ENCODE measurements at places on chromosomes 1 and 21. TPM values are rescaled to one million over a fixed set of nuclear protein-coding genes. Genes with fewer than 3 reads are reported as not detected.

DNA sequence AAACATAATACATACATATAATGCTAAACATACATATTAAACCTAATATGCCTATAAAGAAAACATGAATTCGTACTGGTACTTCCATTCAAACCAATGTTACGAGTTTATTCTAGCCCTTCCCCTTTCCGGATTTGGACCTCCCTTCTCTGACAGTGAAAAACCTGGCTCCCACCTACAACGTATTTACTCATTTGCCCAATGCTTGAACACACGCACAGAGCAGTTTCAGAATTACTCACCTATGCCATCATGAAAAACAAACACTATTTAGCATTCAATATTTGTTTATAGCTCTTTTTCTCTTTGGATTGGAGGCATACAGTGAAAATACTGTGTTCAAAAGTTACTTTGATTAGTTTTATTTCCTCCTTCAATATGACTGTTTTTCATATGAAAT lies 204.4 kb downstream of the LMX1A start:
- no peak for DNase-seq

GRCh38 chr1:2247760-2248126 lies 19.6 kb downstream of the SKI start:
- DNase-seq = no peak

GRCh38 chr1:178529364-178530036 lies 16.6 kb downstream of the TEX35 start:
- no peak for DNase-seq

DNA sequence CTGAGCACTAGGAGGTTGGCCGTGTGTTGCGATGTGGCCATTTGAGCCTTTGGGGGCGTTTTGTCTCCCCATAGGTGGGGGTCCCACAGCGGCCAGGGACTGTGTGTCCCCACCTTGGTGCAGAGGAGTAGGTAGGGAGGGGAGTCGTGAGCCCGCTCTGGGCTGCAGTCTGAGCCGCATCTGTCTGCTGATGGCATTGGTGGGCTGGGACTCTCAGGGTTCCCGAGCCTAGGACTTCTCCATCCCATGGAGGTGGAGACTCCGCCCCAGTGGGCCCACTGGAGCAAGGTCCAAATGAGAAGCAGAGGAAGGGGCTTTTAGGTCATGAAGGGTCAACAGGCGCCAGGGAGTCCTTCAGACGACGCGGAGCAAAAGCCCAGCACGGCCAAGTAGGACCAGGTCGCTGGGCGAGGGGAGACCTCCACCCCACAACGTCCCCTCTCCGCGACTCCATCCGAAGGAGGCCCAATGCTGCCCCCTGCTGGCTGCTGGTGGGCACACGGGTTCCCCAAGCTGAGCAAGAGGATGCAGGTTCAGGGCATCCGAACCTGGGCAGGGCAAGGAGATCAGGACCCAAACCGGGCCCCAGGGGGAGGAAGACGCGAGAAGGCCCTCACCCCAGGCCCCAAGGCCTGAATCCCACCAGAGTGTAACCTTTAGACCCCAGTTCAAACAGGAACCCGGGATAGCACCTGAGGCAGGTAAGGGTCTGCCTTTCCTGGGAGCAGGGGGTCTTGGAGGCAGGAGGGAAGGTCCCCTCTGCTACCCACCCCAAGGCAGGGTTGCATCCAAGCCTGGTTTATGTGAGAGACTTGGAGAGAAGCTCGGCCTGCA lies 14.9 kb downstream of the TTC34 start:
- peak; percentile 78 for DNase-seq

- DNase-seq = no peak
Measured at GRCh38 chr1:214623430-214623829, 20.4 kb downstream of the CENPF start.

DNA sequence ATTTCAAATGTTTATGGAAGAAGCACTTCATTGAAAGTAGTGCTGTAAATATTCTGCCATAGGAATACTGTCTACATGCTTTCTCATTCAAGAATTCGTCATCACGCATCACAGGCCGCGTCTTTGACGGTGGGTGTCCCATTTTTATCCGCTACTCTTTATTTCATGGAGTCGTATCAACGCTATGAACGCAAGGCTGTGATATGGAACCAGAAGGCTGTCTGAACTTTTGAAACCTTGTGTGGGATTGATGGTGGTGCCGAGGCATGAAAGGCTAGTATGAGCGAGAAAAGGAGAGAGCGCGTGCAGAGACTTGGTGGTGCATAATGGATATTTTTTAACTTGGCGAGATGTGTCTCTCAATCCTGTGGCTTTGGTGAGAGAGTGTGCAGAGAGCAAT lies 10.7 kb downstream of the TARDBP start:
- DNase-seq = no peak

- no peak for DNase-seq
Measured at GRCh38 chr21:15682186-15682895, 47.4 kb upstream of the USP25 start.

The SH2D1B gene
- not detected for total RNA-seq

The FNDC10 gene
- 4.8 TPM for total RNA-seq

The TIE1 gene
- total RNA-seq = 0.24 TPM

The HYI gene
- 5.8 TPM for total RNA-seq

Data from activated T-cell treated with anti-CD3 and anti-CD28 coated beads, Interleukin-2, amount 50 U/mL, for 4 hours (primary cell).